A549 (cell line): ENCODE measurements at places on chromosomes 12 and 14.

DNA sequence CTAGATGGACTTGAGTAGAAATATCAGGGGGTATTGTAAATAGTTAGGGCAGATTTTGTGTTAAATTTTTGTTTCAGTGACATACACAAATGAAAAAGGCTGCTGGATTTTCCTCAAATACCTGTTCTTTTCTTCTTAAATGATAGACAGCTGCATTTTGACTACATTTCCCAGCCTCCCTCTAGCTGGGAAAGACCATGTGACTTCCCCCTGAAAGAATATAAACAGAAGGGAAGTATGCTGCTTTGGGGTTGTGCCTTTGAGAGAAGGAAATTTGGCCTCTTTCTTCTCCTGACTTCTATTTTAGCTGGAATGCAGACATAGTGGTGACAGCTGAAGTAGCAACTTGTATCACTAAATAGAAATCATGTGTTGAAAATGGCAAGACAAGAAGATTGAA lies 476.1 kb upstream of the SYT1 start:
- no peak for DNase-seq

DNA sequence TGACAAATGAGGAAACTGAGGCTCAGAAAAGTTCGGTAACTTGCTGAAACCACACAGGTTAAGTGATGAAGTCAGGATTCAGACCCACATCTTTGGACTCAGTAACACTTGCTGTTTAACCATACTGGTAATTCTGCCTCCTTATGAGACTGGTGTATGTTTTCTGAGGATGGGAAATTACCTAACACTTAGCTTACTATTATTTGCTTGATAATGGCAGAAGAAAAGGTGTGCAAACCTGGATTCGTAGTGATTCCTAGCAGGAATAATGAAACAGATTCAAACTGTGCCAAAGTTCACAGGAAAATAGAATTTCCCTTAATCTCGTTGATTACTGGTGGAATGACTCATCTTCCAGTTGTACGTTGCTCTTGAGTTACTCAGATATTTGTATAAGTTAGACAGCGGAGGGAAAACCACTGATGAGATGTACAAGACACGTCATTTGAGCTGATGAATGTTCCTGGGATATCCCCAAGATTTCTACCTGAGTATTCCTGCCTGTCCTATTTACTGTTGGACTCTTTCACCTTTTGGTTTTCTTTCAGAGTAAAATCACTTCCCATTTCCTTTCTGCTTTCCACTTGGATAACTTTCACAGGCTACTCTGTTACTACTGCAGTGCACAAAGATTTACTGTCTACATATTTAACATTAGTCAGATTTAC lies 37.5 kb downstream of the PRORP start:
- peak; percentile 88 for DNase-seq

DNA sequence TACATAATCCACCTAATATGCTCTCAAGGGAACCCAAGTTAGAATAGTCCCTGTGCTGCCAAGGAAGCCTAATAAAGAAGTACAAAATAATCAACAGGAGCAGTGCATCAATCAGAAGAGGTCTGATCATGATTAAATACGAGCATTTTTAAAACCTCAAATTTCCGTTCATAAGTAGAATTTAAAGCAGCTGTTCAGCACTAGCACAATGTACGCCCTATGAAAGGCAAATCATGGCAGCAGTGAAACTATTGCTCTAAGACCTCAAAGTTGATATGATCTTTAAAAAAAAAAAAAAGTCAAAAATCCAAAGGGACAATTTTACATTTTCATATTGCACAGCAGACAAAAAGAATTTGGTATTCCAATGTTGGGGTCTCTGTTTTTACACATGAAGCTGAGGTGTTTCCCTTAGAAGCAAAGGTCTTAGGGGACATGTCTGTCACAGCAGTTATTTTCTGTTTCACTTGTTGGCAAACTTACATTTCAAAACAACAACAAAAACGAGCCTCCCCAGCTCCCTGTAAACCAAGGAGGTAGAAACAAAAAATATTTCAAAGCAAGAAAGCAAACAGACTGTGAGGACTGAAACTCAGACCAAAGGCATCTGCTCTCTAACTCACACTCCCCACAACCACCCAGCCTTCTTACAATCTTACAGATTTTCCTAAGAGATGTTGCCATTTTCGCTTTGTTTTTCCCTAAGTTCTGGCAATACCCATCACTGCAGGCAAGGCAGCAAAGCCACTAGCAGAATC lies 28.2 kb downstream of the SOX5 start:
- DNase-seq: no peak

- no peak for DNase-seq
Observed at GRCh38 chr14:89862856-89863255, 91.7 kb downstream of the EFCAB11 start.

DNA sequence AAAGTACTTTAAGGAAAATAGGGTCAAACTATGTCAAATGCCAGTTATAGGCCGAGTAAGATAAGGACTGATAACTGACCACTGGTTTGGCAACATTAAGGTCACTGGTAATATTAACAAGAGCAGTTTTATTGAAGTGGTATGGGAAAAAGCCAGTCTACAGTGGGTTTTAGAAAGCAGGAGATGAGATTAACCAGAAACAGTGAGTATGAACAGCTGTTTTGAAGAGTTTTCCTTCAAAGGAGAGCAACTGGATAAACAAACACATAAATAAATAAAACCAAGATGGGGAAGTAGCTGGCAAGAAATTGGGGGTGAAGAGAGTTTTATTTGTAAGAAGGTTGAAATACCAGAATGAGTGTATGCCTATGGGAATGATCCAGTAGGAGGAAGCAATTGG lies 30.3 kb downstream of the KITLG start:
- no peak for DNase-seq

GRCh38 chr14:77601846-77602619 lies 14.4 kb downstream of the SPTLC2 start:
- DNase-seq: no peak

DNA sequence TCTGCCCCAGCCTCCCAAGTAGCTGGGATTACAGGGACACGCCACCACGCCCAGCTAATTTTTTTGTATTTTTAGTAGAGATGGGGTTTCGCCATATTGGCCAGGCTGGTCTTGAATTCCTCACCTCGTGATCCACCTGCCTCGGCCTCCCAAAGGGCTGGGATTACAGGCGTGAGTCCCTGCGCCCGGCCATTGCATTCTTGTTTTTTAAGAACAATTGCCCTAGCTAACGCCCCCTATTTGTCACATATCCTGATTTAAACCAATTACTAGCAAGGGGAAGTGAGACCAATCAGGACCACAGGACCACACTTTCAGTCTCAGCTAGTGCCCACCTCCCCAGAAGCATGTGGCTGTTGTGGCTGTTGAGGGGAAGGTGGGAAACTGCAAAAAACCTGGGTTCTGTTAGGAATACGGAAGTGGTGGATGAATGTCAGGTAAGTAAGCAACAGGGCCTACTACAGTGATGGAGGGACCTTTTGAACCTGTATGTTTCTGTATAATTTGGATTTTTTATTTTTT lies 37.8 kb upstream of the NFYB start:
- no peak for DNase-seq

GRCh38 chr14:21807975-21808374 lies 134.4 kb upstream of the OR4E1 start:
- no peak for DNase-seq

- DNase-seq: no peak
Observed at GRCh38 chr12:99261256-99261655, 386.3 kb upstream of the GARIN6 start.

- DNase-seq: no peak
Observed at GRCh38 chr12:116130431-116130830, 147.1 kb downstream of the MED13L start.

- DNase-seq: no peak
Observed at GRCh38 chr12:55762646-55763045, 19.7 kb downstream of the GDF11 start.

GRCh38 chr12:63752841-63753240 lies 26.9 kb upstream of the RXYLT1 start:
- DNase-seq: no peak

- DNase-seq: no peak
Observed at GRCh38 chr14:56868660-56869059, 58.4 kb upstream of the OTX2 start.

GRCh38 chr12:113401066-113402000 lies 2.4 kb downstream of the SDS start:
- DNase-seq: no peak

DNA sequence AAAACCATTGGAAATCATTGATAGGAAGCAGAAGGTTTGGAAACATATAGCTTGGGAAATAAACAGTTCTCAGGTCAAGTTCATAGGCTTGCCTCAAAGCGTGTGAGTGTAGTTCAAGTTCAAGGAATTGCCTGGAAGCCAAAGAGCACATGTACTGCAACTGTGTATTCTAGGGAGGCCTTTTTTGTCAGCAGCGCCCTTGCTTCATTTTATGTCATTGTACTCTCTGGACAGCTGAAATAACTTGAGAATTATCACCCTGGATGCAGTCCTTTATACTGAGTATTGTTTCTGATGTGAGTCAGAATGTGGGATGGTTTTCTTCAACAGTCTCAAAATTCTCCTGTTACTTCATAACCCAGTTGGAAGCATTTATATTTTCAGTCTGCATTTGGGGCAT lies 16.0 kb upstream of the EVL start:
- DNase-seq: no peak

GRCh38 chr14:61076556-61076955 lies 95.5 kb downstream of the SLC38A6 start:
- DNase-seq: no peak

DNA sequence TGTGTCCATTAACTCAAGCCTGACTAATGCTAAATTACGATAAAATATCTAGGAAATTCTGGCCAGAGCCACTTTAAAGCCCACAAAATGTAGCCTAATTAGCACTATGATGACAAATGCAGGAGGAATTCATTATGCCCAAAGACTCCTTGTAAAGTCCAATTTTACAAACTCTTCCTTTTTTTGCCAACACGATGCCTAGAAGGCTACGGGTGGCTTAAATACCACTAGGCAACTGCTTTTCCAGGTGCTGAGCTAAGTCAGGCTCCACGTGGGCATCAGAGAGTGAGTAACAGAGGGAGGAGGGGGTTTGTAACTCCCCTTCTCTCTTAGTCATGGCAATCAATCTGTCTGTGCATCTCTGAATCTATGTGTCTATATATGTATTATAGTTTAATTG lies 172.4 kb upstream of the NTF3 start:
- DNase-seq: no peak

DNA sequence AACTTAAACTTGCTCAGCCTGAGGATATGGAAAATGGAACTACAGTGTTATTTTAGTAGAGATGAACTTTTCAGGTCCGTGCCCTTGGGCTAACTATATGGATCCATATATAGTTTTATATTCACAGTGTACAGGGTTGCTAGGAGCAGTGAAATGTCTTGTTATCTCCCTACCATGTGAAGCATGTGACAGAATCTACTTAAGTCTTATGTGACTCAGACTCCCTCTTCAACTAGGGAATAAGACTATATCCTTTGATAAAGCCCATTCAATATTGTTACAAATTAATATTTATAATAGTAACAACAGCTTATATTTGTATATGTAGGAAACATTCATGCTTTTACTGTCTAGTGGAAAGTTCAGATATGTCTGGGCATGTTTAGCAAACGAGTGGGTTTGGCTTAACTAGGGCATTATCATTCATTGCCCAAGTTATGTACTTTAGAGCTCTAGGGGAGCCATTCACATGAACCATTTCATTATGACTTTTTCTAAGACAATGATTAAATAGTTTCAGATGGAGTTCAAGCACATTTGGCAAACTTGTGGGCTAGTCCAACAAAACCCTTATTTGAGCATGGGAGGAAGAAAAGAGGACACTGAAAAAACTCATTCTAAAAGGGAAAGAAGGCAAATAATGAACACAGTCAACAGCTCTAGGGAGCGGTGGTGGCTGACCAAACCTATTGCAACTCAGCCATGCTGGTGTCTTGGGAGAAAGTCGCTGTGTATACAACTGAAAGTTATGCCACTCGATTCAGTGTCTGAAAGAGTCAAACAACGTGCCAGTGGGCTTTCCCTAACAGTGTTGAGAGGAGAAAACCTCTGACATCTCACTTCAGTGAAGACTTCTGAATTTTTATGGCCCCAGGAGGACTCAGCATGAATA lies 305.9 kb upstream of the G2E3 start:
- no peak for DNase-seq

- DNase-seq: no peak
Observed at GRCh38 chr14:30996892-30997659, 28.4 kb upstream of the AP4S1 start.

GRCh38 chr12:8816448-8817050 lies 5.9 kb upstream of the A2ML1 start:
- no peak for DNase-seq

- DNase-seq: no peak
Observed at GRCh38 chr12:67754933-67755697, 106.6 kb downstream of the DYRK2 start.

- DNase-seq: peak; percentile 2
Observed at GRCh38 chr12:44874981-44875416, 1.1 kb downstream of the NELL2 start.

DNA sequence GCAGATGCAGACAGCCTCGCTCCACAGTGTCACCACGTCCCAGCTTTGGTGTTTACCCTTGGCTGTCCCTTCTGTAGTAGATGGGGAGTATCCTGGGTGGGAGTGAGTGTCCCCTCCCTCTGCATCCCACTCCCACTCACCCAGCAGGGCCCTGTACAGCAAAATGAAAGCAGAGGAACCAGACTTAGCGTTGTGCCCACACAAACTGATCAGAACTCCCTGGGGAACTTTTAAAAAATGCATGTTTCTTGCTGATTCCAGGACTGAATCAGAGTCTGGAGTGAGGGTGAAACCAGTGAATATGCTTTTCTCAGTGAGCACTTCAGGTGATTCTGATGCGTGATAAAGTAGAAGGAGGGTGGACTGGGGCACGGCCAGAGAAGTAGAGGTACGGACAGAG lies 2.9 kb downstream of the ACVRL1 start:
- no peak for DNase-seq

GRCh38 chr12:10967409-10967808 lies 19.3 kb downstream of the TAS2R50 start:
- no peak for DNase-seq

DNA sequence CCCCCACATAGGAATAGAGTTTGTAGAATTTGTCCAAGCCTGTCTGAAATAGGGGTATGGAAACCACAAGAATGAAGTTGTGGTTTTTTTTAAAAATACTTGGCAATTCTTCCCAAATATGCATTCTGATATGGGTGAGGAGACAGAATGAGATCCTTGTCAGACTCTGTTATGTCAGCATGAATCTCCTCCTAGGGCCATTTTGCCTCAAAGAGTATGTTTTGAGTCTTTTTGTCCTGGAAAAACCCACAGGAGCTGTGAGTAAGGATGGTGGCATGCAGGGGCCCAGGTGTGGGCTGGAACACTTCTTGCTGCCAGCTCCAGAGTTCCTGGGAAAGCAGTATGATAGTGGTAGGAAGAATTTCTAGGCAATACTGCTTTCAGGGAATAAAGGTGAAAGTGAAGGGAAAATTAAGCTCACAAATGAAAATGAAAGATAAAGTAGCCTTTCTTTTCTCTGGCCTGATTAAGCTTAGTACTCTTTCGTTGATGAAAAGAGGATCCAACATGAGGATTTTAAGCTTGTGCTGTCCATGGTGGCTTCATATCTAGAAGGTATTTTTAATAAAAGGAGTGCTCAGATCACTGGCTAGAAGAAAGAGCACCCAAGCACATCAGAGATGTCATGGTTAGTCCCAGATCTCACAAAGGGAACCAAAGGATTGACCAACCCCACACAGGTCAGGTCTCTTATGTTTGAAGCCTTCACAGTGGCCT lies 130.8 kb downstream of the LLPH start:
- no peak for DNase-seq

GRCh38 chr12:56987551-56988053 lies 18.7 kb downstream of the ZBTB39 start:
- peak; percentile 80 for DNase-seq
